ENCODE measurements at places on chromosomes 2 and 18.

GRCh38 chr2:59798687-59799232 lies 754.7 kb downstream of the BCL11A start:
- DNase-seq, result no peak

GRCh38 chr2:233571462-233571861 lies 4.9 kb upstream of the USP40 start:
- DNase-seq, result no peak

- no peak for DNase-seq
Observed at GRCh38 chr2:61634512-61634911, 96.4 kb upstream of the XPO1 start.

DNA sequence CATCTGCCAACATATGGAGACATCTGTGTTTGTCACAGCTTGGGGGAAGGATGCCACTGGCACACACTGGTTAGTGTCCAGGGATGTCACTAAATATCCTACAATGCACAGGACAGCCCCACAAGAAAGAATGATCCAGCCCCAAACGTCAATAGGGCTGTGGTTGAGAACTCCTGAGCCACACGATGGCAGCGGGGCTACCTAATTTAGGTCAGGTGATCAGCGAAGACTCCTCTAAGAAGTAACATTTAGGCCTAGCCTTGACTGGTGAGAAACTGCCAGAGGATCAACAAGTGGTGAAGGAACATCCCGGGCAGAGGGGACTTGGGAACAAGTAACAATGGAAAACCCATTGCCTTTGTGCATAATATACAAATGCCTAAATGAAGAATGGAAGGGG lies 5.0 kb upstream of the TGIF1 start:
- DNase-seq, result no peak

DNA sequence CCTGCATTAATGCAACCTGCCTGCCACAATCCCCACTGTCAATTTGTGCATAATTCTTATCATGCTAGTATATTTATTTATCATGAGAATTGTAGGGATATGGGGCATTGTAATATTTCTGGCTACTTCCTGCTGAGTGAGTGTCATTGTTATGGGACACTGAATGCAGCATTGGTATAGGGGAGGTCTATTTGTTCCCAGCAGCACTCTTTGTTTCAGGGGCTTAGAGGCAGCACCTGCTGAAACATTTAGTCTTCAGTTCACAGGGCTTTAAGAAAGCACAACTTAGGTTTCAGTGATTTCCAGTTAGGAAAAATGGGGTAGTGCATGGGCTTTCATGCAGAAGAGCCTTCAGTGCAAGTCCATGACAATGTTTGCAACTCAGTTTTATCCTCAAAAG lies 23.6 kb downstream of the SULT1C3 start:
- no peak for DNase-seq

DNA sequence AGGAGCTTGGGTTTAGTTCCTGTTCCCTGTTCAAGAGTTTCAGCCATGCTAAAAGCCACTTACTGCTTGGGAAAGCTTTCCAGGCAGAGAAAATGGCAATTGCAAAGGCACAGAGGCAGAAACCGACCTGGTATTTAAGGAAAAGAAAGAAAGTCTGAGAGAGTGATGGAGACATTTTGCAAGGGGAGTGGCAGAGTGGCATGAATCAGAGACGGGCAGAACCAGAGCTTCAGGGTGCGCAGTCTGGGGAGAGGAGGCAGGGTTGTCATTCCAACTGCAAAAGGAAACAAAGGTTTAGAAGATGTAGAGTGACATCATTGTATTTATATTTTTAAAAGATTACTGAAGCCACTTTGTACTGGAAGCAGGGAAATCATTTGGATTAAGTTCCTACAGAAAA lies 14.9 kb upstream of the GNAL start:
- no peak for DNase-seq

GRCh38 chr18:60122339-60122738 lies 222.5 kb downstream of the PMAIP1 start:
- DNase-seq, result no peak

GRCh38 chr2:226376516-226377180 lies 423.0 kb downstream of the IRS1 start:
- no peak for DNase-seq

DNA sequence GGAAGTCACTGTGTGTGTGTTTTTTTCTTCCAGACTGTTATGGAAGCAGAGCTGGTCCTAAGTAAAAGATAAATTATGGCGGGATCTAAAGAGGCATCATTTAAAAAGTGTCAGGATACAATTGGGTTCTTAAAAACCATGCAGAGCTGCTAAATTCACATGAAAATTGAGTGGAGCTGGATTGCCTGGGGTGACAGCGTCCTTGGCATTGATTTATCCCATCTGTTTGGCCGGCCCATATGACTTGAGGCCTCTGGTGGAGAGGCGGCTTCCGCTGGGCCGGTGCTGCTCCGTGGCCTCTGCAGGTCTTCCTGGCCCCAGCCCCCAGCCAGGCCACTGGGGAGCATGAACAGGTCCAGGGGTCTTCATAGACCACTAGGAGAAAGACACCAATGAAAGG lies 165.5 kb downstream of the GLI2 start:
- no peak for DNase-seq

DNA sequence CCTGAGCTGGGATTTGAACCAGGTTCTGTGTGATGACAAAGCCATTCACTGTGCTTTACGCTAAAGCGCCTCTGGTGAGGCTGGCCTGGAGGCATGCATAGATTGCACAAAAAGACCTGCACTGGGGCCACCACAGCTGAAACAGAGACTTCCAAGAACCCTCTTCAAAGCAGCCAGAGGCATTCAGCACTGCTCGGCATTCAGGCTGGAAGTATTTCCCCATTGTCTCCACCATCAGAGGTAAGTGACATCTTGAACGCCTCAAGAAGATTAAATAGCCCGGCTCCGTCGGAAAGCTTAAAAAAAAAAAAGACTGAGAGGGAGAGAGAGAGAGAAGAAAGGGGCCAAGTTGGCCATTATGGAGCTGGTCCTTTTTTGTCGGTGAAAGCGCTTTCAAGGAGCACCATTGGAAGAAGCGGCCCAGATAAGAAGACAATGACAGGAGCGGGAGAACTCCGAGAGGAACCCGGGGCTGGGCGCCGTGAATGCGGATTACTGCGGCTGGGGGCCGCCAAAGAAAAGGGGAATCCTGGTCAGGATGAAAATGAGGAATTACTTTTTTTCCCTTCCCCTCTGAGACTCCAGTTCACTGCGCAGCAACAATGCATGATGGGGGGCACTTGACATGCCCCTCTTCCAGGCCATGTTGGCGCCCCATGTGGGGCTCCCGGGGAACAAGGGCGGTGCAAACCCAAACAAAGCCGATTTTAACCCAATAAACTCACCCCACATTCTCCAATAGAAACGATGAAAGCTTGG lies 228.3 kb downstream of the MYCN start:
- DNase-seq, result no peak

DNA sequence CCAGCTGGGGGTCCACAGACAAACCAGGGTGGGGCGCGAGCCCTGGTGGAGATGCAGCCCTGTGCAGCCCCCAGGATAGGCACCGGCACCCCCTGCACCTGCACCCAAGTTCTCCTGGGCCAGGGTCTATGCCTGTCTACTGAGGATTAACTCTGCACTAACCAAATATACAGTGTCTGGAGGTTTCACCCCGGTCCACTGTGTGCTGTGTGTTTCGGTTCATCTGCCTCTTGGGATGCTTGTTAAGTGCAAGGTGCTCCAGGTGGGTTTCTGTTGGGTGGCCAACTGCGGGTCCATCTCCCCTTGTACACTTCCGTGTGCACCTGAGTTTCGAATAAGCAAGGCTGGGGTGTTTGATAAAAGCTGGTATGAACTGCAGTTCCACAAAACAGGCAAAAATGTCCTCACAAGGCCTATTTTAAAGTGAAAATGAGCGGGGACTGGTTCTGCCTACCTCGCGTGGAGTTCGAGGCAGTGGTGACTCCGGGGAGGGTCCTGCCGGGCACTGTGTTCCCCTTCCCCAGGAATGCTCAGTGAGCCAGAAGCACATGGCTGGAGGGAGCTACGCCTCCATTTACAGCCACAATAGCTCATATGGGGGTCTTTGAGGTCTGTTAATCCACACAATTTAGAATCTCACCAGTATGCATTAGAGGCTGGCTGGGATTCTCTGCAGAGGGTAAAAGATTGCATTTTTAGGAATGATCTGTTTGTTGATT lies 70.7 kb downstream of the EDAR start:
- DNase-seq, result no peak
